Stimulated activated CD4-positive, alpha-beta T cell treated with anti-CD3 and anti-CD28 coated beads, Interleukin-4, amount 100 ng/mL, for 1 hour (primary cell): ENCODE measurements at places on chromosomes 5 and 9.
A peak's percentile ranks its signal among the peaks of the same experiment; 100 is the strongest.

DNA sequence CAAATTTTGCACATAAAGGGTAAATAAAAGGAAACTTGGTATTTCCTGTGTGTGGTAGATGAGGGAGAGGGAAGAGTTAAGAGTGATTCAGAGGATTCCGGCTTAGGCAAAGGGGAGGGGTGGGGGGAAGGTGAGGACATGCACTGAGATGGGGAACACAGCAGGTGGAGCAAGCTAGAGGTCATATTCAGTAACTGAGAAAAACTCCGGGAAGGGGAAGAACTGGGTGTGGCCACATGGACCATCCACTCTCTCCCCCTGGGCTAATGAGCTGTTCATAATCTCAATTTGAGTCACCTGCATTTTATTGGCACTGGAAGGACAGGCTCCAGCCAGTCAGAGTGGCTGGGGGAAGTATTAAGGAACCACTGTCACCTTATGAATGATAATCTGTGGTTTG is 45.1 kb upstream of the UGCG start:
- DNase-seq: no peak

- DNase-seq: no peak
These were observed 1777.1 kb downstream of the MAT2B start for GRCh38 chr5:165282491-165282890.

GRCh38 chr5:172496671-172497371 is 42.5 kb upstream of the SH3PXD2B start:
- no peak for DNase-seq

GRCh38 chr5:89901983-89902382 is 507.6 kb downstream of the CETN3 start:
- DNase-seq: no peak

GRCh38 chr9:75574569-75574968 is 315.9 kb upstream of the PCSK5 start:
- DNase-seq: no peak

DNA sequence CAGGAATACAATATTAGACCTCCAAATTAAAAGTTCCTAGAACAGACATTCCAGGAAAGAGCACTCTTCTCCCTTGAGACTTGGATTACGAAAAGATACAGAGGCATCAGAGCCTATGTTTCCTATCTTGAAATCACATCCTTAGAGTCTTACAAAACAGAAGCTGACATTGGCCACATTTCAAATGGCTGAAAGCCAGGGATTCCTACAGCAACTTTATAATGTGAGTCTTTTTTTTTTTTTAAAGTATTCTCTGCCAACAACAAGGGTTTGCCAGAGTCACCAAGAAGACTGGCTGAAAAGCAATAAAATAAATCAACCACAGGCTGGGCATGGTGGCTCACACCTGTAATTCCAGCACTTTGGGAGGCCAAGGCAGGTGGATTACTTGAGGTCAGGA is 63.1 kb downstream of the TRPM6 start:
- no peak for DNase-seq

DNA sequence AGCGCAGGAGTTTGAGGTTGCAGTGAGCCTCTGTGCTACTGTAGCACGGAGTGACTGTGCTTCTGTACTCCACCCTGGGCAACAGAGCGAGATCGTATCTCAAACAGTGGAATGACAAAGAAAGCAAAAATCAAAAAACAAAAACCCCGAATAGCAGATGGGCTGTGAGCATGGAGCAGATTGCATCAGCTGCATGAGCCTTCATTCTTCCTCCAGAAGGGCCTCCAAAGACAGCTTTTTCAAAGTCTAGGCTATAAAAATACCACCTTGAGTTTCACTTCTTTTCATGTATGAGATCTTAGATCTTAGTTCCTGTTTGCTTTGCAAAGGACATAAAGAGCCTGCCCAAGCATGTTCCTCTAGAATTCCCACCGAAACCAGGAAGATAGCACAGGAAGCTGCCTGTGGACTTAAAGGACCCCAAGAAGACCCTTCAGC is 15.0 kb upstream of the HSPB3 start:
- DNase-seq: no peak

DNA sequence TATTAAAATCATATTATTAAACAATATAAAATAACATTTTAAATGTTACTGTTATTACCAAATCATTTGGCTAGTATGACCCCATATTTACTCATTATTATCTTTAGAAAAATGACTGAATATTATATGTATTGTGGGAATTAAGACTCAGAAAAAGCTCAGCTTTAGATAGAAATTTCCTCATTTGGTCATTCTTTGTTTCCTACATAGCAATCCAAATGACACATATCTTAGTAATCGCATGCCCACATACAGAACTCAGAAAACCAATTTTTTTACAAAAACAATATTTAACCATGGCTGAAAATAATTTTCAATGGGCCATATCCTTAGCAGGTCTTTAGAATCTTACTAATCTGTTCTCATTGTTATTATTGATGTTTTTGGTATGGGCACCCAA is 53.8 kb upstream of the TSLP start:
- DNase-seq: no peak

- no peak for DNase-seq
These were observed 185.9 kb downstream of the SYK start for GRCh38 chr9:90987566-90987965.

DNA sequence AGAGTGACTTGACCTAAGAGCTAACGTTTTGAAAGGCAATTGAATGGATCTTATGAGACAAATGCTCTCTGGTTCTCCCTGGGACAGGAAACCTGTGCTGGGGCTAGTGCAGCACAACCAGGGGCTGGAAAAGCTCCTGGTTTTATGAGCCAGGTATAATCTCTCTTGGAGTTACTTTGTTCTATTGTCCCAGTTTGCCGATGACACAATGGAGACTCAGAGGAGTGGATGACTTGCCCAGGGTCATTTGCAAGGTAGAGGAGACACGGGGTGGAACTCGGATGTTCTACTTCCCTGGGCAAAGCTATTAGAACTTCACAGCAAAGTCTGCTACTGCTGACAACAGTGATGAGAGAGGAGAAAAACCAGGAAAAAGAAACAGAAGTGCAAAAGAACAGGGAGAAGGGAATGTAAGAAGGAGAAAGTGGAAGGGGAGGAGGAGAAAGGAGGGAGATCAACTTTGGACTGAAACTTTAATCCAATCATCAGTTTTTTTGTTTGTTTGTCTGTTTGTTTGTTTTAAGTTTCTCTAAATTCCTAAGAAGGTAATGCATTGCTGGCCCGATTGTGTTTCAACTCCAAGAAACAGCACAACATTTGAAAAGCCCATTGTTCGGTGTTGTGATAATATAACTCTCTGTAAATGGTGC is 7.4 kb upstream of the GSN start:
- DNase-seq: no peak

- DNase-seq: no peak
These were observed 13.6 kb downstream of the TCF7 start for GRCh38 chr5:134127988-134128647.

- no peak for DNase-seq
These were observed 287.2 kb downstream of the CWC27 start for GRCh38 chr5:65055938-65056337.

- DNase-seq: no peak
These were observed 128.1 kb downstream of the FBXO38 start for GRCh38 chr5:148511810-148512347.

GRCh38 chr9:106074006-106074405 is 379.7 kb downstream of the TMEM38B start:
- no peak for DNase-seq

DNA sequence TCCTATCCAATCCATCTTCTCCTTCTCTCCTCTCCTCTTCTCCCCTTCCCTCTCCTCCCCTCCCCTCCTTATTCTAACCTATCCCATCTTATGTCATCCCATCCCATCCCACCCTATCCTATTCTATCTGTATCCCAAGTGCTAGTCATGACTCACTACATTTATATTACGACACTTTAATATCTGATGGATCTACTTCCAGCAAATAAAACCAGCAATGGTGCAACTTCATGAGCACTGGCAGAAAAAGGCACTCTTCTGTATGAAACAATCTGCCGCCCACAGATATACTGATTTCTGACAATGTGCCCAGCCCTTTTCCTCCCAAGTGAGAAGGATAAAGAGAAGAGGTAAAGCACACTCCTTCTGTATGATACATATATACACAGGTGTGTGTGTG is 86.6 kb upstream of the ANKH start:
- no peak for DNase-seq

GRCh38 chr5:142326480-142326938 is 1.7 kb upstream of the SPRY4 start:
- DNase-seq: no peak

DNA sequence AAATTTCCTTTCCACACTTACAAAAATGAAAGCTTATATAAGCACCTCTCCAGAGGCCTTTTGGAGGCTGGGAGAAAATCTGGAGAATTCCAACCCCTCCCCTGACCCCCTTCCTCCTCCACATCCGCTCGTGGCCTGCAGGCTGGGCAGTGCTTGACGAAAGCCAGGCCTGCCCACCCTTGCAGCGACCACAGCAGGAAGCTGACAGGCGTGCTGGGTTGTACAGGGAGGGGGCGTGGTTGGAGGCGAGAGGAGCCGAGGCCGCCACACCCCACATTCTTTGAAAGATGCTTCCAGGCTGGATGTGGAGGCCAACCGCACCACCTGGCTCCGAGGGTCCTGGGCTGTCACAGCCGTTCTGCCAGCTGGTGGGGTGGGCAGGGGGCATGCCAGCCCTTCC is 47.8 kb upstream of the IER5L start:
- peak; percentile 36 for DNase-seq

- DNase-seq: no peak
These were observed 214.6 kb upstream of the C9orf72 start for GRCh38 chr9:27787891-27788290.

- DNase-seq: no peak
These were observed 47.3 kb upstream of the GALNT10 start for GRCh38 chr5:154143211-154143641.

DNA sequence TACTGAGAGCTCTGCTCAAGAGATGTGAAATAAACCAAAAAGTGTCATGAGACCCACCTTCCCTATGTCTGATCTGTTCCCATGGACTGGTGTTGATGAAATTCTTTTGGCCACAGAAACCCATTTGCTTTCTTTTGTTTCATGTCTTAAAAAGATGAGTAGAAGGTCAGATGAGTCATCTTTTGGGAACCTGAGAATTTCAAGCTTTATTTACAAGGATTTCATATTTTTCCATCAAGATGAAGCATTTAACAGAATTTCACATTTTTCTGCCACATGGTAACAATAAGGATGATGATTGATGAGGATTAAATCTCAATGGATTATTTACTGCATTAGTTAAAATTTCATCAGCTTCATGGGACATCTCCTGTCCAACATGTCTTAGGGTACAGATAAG is 337.8 kb downstream of the DEPDC1B start:
- DNase-seq: no peak

GRCh38 chr5:9239626-9240025 is 306.2 kb downstream of the SEMA5A start:
- DNase-seq: no peak

GRCh38 chr5:174097486-174098185 is 52.1 kb downstream of the NSG2 start:
- DNase-seq: no peak

- no peak for DNase-seq
These were observed 55.6 kb upstream of the MELK start for GRCh38 chr9:36517131-36517530.

- no peak for DNase-seq
These were observed 5.2 kb downstream of the DENND1A start for GRCh38 chr9:123924727-123925126.

DNA sequence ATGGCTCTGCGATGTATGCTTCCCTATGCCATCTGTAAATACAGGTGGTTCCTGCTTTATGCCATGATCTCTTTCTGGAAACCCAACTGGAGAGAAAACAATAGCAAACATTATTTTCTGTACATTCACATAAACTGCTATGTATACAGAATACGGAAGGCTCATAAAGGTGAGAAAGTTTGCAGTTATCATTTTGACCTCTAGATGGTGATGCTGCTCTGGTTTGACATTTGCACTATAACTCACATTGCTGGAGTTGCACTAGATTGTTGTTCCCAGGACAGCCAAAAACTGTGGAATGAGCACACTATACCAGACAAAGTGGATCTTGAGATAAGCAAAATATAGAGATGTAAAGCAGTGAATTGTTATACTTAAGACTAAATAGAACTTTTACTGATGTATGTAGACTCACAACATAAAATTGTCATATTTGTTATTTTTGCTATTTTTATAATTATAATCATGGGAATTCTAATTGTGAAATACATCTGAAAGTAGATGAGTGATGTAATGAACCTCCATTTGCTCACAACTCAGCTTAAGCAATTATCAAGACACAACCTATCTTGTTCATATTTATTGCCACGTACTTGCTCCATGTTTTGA is 246.5 kb downstream of the PTPRD start:
- no peak for DNase-seq

GRCh38 chr5:134077926-134078580 is 36.4 kb upstream of the TCF7 start:
- peak; percentile 23 for DNase-seq

DNA sequence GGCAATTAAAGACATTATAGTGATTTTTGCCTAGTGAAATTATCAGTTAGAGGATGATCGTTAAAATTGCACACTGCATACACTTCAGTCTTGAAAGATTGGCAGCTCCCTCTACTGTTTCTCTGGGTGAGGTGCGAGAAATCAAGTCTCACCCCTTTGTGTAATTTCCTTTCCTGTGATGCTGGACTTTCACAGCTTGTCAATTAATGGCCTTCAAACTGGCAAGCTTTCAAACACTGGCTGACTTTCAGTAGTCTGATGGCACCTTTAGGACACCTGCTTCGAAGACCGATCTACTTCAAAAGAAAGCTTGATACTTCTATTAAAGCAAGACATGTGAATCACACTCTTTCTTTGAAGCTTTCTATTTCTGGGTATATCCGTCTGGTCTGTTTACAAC is 706.7 kb upstream of the PTPRD start:
- no peak for DNase-seq

- no peak for DNase-seq
These were observed 294.8 kb downstream of the PRELID2 start for GRCh38 chr5:145540375-145540774.

GRCh38 chr5:32679218-32679617 is 31.9 kb upstream of the NPR3 start:
- DNase-seq: no peak

DNA sequence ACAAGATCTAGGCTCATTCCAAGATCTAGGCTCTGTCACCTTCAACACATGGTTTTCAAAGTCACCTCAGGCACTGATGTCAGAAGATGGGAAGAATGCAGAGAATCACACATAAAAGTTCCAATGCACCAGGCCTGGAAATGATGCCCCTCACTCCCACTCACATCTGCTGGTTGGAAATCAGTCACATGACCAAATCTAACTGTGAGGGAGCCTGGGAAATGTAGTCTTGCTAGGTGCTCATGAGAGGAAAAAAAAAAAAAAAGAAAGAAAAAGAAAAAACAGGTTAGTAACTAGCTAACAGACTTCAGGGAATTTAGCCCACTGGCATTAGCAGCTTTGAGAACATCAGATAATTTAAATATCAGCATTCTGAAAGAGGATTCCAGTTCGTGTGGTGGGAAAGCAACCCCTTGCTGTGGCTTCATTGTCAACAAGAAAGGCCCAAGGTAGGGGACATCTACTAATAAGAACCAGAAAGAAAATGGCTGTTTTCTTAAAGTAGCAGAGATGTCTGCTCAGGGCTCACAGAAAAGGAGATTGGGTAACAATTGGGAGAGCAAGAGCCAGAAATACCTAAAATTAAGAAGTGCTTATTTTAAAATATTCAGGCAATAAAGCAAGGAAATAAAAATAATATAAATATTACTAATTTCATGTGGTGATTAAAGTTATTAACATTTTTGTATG is 614.3 kb downstream of the ACTL7B start:
- DNase-seq: no peak
